ENCODE measurements at places on chromosomes 2 and 18. TPM values are rescaled to one million over a fixed set of nuclear protein-coding genes. Genes with fewer than 3 reads are reported as not detected.

Gene L3MBTL4
- polyA plus RNA-seq, result 1.2 TPM

Gene RIT2
- not detected for polyA plus RNA-seq

Gene HMSD
- polyA plus RNA-seq, result not detected

Gene NYAP2
- polyA plus RNA-seq, result 0.59 TPM
